IMR-90 (cell line): ENCODE measurements at places on chromosomes 11 and 22. TPM values are rescaled to one million over a fixed set of nuclear protein-coding genes. Genes with fewer than 3 reads are reported as not detected.

The KCNK4 gene
- not detected in 2 replicates for total RNA-seq

The MAP6 gene
- 2.5 and 3.0 TPM in 2 replicates for total RNA-seq

The GLYATL2 gene
- total RNA-seq, result 0.36 and 0.56 TPM in 2 replicates

The TUBA8 gene
- total RNA-seq, result 1.4 and 1.9 TPM in 2 replicates

The CBLIF gene
- total RNA-seq, result not detected in 2 replicates

DNA sequence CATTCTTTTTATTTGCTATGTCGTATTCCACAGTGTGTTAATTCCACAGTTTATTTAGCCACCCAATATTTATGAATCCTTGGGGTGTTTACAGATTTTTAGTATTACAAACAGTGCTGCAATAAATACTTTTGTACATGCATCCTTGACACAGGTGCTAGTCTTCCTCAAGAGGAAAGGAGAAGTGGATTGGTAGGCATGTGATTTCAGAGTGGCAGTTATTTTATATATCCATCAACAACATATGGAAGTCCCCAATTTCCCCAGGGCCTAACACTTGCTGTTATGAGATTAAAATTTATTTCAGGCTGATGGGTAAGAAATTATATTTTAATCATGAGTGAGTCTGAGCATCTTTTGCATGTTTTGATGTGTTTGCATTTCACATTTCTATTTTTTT lies 17.9 kb downstream of the TRIM44 start:
- H3K4me3 ChIP-seq, result no peak overlapping the region
- no peak overlapping the region for H3K27ac ChIP-seq
- peaks cover under 1% of the 10 kb centered on the region for H3K36me3 ChIP-seq

GRCh38 chr11:69537855-69538640 lies 56.6 kb downstream of the LINC01488 start:
- peaks cover 2% of the 10 kb centered on the region; the same call in 1 of the 2 replicates for H3K27me3 ChIP-seq
- no peaks in the 10 kb centered on the region for H3K36me3 ChIP-seq
- peaks cover 7% of the 10 kb centered on the region for H3K4me1 ChIP-seq
- no peak overlapping the region for H3K27ac ChIP-seq

DNA sequence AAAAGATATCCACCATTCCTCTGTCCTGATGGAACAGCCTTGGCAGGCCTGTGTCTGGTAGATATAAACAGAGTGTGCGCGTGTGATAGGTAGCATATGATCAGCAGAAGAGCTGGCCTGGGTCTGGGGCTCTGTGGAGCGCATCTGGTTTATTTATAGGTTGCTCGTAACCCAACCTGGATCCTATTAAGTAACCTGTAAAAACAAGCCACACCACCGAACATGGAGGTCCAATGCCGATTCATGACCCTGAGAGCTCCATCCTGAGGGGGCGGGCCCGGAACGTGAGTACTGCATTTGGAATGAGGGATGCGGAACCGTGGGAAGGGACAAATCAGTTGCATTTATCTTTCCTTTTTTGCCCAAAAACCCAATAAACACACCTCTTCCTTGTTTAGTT lies 31.9 kb upstream of the APOL5 start:
- H3K27me3 ChIP-seq, result no peaks in the 10 kb centered on the region
- DNase-seq, result peak; percentile 50
- H3K4me3 ChIP-seq, result no peak overlapping the region
- no peaks in the 10 kb centered on the region; the same call in 1 of the 2 replicates for H3K4me1 ChIP-seq

GRCh38 chr22:22166941-22167713 lies 77.5 kb upstream of the VPREB1 start:
- no peak for DNase-seq
- H3K4me1 ChIP-seq, result no peaks in the 10 kb centered on the region
- no peak overlapping the region for H3K4me3 ChIP-seq
- H3K27me3 ChIP-seq, result peaks cover 48% of the 10 kb centered on the region
- no peaks in the 10 kb centered on the region for H3K36me3 ChIP-seq

GRCh38 chr11:123448823-123449222 lies 18.8 kb downstream of the GRAMD1B start:
- H3K27ac ChIP-seq, result no peak overlapping the region
- H3K36me3 ChIP-seq, result no peaks in the 10 kb centered on the region; the same call in 1 of the 2 replicates
- H3K27me3 ChIP-seq, result no peaks in the 10 kb centered on the region
- H3K4me1 ChIP-seq, result peaks cover 7% of the 10 kb centered on the region
- no peak overlapping the region for H3K4me3 ChIP-seq
- DNase-seq, result no peak

DNA sequence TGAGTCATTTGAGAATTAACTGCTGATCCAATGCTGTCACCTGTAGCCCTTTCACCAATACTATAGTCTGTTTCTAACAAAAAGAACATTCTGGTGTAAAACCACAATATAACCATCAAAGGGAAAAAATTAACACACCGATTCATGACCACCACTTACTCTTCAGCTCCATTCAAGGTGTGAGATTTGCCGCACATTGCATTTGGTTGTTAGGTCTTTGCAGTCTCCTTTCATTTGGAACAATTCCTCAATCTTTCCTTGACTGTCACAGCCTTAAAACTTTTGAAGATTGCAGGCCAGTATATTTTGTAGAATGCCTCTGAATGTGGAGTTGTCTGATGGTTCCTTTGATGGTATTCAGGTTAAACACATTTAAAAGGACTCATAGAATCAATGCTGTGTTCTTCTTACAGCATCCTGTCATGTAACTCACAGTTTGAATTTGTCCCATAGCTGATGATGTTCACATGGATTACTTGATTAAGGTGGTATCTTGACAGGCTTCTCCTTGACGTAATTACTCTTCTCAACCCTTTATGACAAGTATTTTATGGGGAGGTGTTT lies 63.6 kb downstream of the TNRC6B start:
- no peaks in the 10 kb centered on the region for H3K27me3 ChIP-seq
- H3K4me1 ChIP-seq, result peaks cover 14% of the 10 kb centered on the region
- no peak overlapping the region for H3K4me3 ChIP-seq
- no peak overlapping the region for H3K27ac ChIP-seq

- no peaks in the 10 kb centered on the region for H3K36me3 ChIP-seq
- peaks cover 7% of the 10 kb centered on the region for H3K4me1 ChIP-seq
- H3K27ac ChIP-seq, result peak overlapping the region; percentile 26
Observed at GRCh38 chr11:2355000-2355644, 22.0 kb upstream of the CD81 start.

DNA sequence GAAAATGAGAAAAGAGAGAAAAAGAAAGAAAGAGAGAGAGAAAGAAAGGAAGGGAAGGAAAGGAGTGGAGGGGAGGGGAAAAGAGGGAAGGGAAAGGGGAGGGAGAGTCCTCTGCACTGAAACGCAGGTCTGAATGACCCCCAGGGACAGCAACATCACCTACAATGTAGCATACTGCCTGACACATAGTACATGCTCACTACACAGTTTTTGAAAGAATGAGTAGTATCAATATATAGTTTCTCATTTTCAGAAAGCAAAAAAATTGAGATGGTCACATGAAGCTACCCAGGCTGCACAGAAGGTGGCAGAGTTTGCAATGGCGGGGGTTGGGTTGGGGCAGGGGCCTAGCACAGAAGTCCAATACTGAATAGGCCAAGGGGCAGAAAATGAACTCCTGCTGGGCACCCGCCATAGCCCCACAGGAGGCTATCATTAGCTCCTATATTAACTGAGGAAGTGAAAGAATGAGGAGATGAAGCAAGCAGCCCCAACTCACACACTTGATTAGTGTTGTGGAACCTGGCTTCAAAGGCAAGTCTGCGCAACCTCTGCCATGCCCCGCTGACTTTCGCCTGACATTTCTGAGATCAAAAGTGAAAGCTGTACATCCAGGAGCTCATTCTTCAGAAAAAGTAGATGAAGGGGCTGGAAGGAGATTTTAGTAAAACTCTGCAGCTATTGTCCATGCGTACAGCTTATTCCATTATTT lies 241.2 kb upstream of the SYN3 start:
- H3K4me1 ChIP-seq, result no peaks in the 10 kb centered on the region
- H3K27me3 ChIP-seq, result no peaks in the 10 kb centered on the region
- peaks cover 2% of the 10 kb centered on the region; the same call in 1 of the 2 replicates for H3K36me3 ChIP-seq
- DNase-seq, result no peak

- H3K4me1 ChIP-seq, result no peaks in the 10 kb centered on the region
- H3K27ac ChIP-seq, result no peak overlapping the region
- no peak overlapping the region for H3K4me3 ChIP-seq
- H3K27me3 ChIP-seq, result no peaks in the 10 kb centered on the region; the same call in 1 of the 2 replicates
- no peaks in the 10 kb centered on the region for H3K36me3 ChIP-seq
Observed at GRCh38 chr22:47267513-47268282, 505.2 kb downstream of the TBC1D22A start.

DNA sequence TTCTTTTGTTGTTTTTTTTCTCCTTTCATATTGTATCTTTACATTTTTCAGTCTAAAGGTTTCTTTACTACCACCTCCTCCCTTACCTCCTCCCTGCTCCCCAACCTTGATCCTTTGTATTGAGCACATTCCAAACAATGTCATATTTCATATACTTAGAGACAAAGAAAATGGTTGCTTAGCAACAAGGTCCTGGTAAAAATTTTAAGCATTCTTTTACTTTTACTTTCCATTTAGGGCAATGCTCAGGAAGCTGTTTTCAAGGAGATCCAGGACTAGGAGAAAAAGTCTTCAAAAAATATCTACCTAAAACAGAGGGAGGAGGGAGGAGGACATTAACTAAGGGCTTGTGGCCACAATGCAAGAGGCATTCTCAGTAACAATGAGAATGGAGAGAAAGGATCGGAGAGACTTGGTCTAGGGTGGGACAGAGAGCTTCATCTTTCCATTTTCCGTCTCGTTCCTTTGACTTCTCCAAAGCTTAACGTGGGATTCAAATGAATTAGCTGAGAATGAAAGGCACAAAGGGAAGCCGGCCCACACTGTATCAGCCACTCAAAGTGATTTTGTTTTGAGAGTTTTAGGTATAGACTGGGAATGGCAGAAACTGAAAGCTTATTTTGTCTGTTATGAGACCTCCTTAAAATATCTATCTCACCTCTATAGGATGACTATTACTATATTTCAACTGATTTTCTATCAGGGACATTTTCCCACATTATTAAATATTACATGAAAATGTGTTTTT lies 455.7 kb downstream of the RAB38 start:
- no peaks in the 10 kb centered on the region for H3K4me1 ChIP-seq
- H3K27me3 ChIP-seq, result no peaks in the 10 kb centered on the region
- no peak overlapping the region for H3K27ac ChIP-seq
- no peaks in the 10 kb centered on the region for H3K36me3 ChIP-seq
- no peak overlapping the region; the same call in 1 of the 2 replicates for H3K4me3 ChIP-seq

GRCh38 chr22:22848364-22848866 lies 39.2 kb upstream of the IGLL5 start:
- H3K4me1 ChIP-seq, result no peaks in the 10 kb centered on the region
- H3K4me3 ChIP-seq, result no peak overlapping the region
- H3K36me3 ChIP-seq, result no peaks in the 10 kb centered on the region
- H3K27ac ChIP-seq, result no peak overlapping the region
- H3K27me3 ChIP-seq, result peaks cover 1% of the 10 kb centered on the region
- peak; percentile 31 for DNase-seq

DNA sequence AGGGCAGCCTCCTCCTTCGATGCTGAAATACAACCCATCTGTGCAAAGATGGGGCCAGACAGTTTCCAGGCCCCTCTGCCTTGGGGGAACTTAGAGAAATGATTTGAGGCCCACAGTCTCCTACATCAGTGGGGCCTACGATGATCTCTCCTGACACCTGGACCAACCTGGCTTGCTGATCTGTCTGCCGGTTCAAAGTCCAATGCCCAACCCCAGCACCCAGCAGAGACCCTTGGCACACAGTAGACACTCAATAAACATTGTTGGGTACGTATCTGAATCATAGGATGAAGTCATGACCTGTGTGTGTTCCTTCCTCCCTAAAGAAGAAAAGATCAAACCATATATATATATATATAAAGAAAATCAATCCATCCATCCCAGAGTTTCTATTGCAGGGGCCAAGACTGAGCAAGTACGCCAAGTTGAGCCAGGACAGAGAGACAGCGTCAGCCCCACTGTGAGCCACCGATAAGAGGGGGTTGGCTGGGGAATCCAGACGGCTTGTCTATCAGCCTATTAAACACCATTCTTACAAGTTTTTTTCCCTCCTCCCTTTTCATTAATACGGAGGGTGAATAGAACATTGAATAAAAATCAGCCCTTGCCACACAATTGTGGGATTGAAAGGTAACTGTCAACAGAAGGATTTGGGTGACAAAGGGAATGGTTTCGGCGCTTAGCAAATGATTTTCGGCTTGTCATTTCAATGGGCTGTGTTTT lies 244.1 kb downstream of the MN1 start:
- peaks cover 21% of the 10 kb centered on the region for H3K27me3 ChIP-seq
- no peaks in the 10 kb centered on the region for H3K36me3 ChIP-seq
- peaks cover 2% of the 10 kb centered on the region; the same call in 1 of the 2 replicates for H3K4me1 ChIP-seq
- DNase-seq, result no peak

DNA sequence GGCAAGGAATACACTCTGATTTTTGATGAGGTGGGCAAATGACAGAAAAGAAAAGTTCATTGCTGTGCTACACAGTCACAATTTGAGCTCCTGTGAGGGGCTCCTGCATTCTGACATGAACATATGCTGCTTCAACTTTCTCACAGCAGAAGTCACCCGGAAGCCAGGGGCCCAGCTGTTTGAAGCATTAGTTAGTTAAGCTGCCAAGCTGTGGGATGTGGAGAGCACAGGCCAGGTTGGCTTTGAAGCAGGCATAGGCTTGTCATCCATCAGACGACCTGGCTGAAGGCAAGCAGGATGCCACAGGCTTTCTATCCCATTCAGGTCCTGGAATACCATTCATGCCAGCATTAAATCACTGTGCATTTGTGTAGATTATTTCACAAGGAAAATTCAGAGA lies 63.1 kb downstream of the MTNR1B start:
- no peak overlapping the region for H3K4me3 ChIP-seq
- peak; percentile 30 for DNase-seq
- no peaks in the 10 kb centered on the region; the same call in 1 of the 2 replicates for H3K4me1 ChIP-seq
- no peaks in the 10 kb centered on the region for H3K36me3 ChIP-seq
- no peaks in the 10 kb centered on the region for H3K27me3 ChIP-seq
- no peak overlapping the region for H3K27ac ChIP-seq

GRCh38 chr11:116454951-116455350 lies 317.8 kb downstream of the BUD13 start:
- H3K27ac ChIP-seq, result no peak overlapping the region
- H3K27me3 ChIP-seq, result no peaks in the 10 kb centered on the region; the same call in 1 of the 2 replicates
- no peaks in the 10 kb centered on the region for H3K36me3 ChIP-seq
- H3K4me3 ChIP-seq, result no peak overlapping the region
- no peaks in the 10 kb centered on the region for H3K4me1 ChIP-seq

GRCh38 chr11:94700622-94701021 lies 67.5 kb upstream of the AMOTL1 start:
- H3K4me3 ChIP-seq, result no peak overlapping the region
- no peaks in the 10 kb centered on the region for H3K4me1 ChIP-seq
- no peak overlapping the region for H3K27ac ChIP-seq
- DNase-seq, result peak; percentile 16
- H3K27me3 ChIP-seq, result peaks cover 5% of the 10 kb centered on the region; the same call in 1 of the 2 replicates
- H3K36me3 ChIP-seq, result no peaks in the 10 kb centered on the region
